ENCODE measurements at places on chromosomes 3 and 15.

DNA sequence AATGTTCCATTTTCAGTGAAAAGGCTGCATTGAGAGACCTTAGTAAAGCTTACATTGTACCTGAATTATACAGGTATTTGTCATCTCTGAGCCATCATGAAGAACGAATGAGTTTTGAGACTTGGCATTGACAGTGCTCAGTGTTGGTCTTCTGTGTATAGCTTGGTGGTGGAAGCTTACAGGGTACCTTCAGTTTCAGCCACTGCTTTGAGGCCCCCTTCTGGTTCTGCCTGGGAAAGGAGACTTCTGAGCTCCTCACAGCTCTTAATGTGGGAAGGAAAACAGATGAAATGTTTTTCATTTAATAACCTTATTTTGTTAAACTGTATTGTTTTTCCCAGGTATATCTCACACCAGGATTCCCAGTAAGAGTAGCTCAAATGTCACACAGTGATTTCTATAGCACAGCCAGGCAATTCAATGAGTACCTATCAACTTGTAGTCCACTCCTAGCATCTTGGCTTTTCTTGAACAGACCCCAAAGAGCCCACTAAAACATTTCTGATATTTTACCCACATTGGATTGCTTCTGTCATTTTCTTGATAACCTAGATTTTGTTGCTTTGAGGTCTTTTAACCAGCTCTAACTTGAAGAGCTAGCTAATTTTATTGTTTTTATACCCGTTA, 5.6 kb downstream of the SERPINI1 start:
- peak; percentile 34 for DNase-seq

- DNase-seq, result no peak
Measured at GRCh38 chr3:186516646-186517045, 27.5 kb downstream of the CRYGS start.

DNA sequence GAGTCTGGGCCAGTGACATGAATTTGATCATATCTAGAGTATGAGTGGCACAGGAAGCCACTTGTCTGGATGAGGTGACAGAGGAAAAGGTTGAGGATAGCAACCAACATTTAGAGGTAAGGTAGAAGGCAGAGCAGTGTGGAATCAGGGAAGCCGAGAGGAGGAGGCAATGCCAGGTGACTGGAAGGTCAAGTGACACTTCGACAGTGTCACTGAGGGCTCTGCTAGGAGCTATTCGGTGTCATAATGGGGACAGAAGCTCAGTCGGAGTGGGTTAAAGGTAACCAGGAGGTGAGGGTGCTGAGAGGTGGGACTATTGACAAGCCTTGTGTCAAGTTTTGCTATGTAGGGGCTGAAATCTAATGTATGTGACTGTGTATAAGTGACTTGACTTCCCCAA, 56.7 kb downstream of the IGF1R start:
- DNase-seq, result no peak

DNA sequence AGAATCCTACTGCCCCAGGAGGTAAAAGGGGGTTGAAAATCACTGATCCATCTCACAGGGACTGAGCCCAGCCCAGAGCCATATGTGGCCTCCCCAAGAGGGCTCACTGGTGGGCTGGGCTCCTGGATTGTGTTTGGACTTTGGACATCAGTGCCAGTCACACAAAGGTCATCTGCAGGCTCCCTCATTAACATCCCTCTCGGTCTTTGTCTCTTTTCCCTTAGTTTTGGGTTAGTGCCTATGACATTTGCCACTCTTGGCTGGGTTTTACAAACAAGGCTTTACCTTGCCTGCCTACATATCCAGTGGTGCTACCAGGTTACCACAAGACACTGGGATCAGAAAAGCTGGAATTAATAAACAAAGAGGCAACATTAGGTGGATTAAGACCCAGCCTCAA, 27.9 kb downstream of the IFT122 start:
- no peak for DNase-seq

DNA sequence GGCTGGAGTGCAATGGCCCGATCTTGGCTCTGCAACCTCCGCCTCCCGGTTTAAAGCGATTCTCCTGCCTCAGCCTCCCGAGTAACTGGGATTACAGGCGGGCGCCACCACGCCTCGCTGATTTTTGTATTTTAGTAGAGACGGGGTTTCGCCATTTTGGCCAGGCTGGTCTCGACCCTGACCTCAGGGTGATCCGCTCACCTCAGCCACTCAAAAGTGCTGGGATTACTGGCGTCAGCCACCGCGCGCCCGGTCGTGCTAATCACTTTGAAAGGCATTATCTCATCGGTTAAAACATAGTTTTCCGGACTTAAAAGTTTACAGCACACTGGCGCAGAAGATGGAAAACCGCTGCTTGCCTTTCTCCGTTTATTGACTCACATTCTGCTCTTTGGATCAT, 27.6 kb upstream of the MTHFS start:
- DNase-seq, result no peak

DNA sequence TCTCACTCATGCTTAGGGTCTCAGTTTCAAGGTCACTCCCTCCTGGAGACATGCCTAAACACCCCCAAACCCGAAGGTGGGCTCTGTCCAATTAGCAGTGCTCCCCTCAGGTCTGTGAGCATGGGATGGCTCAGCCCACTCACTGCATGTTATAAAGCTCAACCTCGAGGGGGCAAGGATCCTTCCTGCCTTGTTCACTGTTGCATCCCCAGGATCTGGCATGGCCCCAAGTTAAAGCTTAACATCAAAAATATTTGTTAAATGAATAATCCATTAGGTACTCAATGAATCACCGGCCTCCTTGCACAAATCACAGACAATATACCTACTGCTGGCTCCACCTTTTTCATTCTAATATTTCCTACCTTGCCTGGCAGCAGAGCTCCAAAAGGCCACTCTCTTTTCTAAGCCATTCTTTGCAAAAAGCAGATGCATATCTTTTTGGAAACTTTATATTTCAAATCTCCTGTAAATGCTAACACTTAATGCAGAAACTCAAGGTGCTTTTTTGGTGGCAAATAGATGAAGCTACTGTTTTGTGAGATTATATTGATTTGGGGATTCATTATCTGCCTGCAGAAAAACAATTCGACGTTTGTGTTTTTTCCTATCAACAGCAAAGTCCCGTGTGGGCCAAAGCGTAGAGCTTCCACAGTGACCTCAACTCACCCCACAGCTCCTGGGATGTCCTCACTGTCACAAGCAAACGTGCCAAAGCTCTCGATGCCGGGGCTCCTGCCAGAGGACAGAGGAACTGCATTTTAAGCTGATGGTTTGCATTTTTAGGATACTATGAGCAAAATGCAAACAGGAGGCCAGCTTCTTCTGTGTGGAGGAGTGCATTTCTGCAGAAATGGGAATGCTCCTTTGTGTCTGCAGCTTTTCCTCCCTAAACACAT, 35.4 kb downstream of the PCOLCE2 start:
- DNase-seq, result no peak

DNA sequence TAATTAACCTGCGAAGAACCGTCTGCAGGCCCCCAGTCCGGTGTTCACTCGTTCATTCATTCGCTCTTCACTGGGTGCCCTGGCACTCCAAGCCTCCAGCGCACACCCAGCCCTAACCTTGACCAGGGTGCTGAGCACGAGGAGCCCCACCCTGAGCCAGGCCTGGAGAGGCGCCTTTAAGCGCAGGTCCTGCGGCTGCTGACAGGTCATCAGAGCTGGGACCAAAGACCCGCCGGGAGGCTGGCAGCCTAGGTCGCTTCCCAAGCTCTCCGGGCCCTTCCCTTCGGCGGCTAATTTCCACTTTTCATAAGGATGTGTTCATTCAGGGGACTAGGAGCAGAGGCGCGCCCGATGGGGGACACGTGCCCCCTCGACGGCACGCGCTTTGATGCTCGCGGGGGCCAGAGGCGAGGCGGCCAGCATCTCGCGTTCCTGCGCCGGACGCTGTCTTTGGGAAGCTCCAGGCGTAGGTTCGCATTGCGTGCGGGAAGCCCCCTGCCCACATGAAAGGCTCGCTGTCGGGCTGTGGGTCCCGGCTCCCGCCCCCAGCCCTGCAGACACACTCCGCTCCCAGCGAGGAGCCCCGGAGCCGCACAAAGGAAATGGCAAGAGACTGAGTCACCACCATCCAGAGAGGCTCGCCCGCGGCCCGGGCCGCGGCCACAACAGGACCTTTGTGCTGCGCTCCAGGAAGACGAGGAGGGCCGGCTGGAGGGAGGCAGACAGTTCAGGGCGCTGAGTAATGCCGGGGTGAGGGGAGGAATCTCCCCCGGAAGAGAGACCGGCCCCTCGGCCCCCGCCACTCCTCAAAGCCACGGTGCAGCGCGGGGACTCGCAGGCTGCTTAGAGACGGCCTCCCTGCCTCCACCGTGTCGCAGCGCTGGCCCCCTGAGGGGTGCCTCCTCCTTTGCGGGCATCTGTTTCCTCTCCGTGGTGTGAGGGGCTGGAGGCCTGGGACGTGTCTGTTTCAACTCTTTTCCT, 266.4 kb upstream of the HES1 start:
- no peak for DNase-seq

DNA sequence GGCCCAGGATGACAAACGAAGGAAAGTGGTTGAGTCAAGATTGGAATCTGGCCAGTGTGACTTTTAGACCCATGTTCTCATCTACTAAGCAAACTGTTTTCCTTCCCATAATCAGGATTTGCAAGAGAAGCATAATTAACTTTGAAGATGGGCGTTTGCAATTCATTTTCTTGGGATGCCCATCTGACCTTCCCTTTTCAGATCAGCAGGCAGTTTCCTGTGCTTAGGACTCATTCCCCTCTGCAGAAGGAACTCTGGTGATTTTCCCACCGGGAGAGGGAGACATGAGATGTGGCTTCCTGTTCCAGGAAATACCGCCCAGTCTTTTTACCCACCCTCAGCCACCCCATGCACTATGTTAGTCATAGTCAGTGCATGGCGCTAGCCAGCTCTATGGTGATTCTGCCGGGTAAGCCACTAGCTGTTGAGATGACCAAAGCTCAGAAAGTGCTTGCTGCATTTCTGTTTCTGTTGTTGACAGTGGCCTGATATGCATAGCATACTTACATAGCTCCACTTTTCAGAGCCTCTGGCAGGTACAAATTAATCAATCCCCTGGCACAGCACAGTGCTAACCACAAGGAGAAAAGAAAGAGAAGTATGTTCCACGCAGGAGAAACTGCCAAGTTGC, 129.4 kb downstream of the VGLL4 start:
- no peak for DNase-seq

DNA sequence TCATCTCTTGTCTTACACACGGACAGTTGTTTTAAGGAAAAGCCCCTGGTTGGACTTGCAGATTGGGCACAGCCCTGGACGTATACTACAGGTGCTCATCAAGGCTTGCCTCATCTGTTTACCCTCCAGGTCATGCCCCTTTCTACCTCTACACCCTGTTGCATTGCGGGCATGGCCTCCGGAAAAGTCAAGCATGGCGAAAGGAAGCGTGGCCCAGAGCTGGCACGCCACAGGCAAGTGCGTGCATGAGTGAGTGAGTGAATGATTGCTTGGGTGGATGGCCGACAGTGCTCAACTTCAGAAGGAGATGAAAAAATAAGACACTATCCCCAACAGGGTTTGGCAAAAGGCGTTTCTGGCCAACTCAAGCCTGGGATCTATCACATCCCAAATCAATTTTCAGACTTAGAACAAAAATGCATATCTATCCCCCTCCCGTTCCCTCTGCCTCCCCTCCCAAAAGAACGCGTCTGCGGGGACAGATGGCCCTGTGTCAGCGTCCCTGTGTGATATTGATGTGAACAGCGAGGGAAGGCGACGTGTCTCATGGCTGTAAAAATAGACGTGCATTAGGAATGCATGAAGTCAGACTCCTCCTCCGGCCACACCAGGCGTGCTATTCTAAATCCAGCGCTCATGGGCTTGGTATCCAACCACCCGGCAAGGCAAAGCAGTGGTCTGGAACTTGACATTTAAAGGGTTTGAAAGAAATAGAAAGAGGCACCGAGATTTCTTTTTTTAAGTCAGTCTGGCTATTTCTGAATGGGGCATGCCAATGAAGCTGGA, 96.0 kb downstream of the RPLP1 start:
- no peak for DNase-seq

GRCh38 chr3:48402281-48402732, 27.6 kb downstream of the PLXNB1 start:
- DNase-seq, result no peak

DNA sequence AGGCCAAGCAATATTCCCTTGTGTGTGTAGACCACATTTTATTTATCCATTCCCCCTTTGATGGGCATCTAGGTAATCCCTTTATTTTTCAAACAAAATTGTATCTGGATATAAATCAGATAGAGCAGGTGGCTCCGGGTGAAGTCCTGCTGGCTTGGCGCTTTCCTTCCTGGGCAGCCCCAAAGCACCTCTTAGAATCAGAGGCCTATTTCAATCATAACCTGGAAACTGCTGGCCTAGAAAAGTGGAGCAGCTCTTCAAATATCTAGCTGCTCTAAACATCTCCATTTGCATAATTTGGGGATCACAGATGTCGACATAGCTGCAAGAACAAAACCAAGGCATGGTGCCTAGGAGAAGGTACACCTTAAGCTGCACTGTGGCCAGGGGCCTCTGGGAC, 40.2 kb downstream of the RASGRF1 start:
- no peak for DNase-seq

GRCh38 chr3:131735116-131735515, 232.3 kb upstream of the MRPL3 start:
- DNase-seq, result no peak

DNA sequence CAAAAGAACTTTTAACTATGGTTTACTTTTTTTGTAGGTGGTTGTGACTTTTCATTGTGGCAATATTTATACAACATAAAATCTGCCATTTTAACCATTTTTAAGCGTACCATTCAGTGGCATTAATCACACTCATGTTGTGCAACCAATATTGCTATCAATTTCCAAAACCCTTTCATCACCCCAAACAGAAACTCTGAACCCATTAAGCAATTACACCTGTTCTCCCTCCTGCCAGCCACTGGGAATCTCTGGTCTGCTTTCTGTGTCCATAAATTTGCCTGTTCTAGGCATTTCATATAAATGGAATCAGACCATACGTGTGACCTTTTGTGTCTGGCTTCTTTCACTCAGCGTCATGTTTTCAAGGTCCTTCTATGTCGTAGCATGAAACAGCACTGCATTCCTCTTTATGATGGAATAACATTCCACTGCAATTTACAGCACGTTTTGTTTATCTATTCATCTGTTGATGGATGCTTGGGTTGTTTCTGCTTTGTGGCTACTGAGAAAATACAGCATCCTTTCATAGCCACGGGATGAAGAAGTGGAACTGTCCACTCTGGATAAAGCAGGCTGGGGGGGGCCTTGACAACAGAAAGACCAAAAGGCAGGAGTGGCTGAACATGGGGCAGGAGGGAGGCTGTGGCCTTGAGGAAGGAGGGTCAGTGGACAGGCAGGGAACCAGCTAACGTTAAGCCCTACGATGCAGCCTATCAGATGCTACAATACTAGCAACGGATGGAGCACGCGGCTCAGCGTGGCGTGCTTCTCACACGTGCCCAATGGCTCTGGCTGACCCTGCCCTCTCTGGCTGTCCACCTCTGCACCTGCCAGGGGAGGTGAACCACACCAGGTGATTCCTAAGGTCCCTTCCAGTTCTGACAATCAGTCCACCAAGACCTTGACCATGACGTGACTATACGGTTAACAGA, 110.9 kb downstream of the SEC22A start:
- no peak for DNase-seq

- DNase-seq, result no peak
Measured at GRCh38 chr3:118991775-118992174, 42.9 kb downstream of the IGSF11 start.

Data from HEK293T (cell line).